Astrocyte of the cerebellum (primary cell): ENCODE measurements at places on chromosomes 3 and 15.

DNA sequence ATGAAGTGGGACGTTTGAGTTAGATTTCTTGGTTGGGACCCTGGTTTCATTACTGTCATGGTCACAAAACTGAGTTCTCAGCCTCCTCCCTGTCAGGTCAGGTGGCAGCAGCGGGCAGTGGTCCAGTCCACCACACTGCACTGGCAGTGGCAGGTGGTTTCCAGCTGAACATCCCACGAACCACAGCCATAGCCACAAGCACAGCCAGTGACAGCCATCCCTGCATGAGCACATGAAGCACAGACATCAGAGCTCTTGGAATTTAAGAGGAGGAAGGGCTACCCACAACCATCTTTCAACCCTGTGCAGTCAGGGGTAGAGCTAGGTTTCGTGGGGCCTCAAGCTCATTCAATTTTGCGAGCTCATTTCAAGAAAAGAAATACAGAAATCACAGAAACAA lies 1.5 kb downstream of the RETNLB start:
- DNase-seq: no peak

- DNase-seq: no peak
Observed at GRCh38 chr15:78448441-78449219, 10.6 kb downstream of the IREB2 start.

GRCh38 chr15:76209523-76209922 lies 101.7 kb downstream of the ETFA start:
- no peak for DNase-seq

GRCh38 chr3:193727089-193727488 lies 134.1 kb downstream of the OPA1 start:
- DNase-seq: no peak

DNA sequence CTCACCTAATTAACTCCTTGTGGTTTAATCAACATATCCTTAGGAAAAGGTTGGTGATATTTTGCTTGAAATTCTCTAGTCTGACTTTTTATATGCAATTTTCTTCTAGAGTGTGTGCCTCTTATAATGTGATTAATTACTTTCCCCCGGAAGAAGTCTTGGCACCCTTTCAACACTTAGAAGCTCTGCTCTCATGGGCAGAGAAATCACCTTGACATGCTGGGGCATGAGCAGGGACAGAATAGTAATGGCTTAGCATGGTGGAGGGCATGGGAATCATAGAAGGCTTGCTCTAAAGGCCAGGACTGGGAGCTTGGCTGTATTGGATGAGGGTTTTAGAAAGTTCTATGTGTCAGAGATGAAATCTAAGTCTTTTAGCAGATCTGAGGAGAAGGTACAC lies 293.5 kb downstream of the AGBL1 start:
- DNase-seq: no peak

- no peak for DNase-seq
Observed at GRCh38 chr15:48802257-48802656, 8.6 kb downstream of the CEP152 start.

DNA sequence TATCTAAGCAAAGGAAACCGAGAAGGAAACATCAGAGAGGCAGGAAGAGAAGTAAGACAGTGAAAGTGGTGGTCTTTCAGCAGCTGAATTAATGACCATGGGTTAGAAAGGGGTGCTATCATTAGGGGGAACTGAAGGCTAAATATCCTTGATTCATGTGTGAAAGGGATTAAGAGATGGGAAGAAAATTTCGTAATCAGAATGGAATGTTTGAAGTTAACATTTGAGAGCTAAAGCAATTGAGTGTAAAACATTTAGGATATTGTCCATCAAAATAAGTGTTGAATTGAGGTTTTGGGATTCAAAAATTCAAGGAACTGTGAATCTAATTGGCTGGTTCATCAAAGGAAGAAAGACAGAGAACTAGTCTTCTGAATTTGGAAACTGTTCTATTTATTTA lies 4.1 kb upstream of the ECT2 start:
- DNase-seq: no peak

- no peak for DNase-seq
Observed at GRCh38 chr15:53670701-53671100, 88.8 kb downstream of the WDR72 start.

DNA sequence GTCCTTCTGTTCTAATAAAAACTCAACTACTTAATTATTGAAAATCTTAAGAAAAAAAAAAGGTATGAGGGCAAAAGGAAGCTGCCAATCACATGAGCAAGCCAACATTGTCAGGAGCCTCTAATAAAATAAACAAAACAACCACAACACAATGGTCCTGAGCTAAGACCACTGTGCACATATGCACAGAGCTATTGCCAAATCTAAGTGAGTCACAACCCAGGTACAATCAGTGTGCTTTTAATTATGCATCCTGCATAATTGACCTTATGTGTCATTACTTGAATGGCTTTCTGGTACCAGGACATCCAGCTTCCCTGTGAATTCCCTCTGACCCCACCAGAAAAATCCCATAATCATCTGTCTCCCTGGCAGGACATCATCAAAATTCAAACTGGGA lies 639.8 kb downstream of the MAGI1 start:
- DNase-seq: peak; percentile 27

DNA sequence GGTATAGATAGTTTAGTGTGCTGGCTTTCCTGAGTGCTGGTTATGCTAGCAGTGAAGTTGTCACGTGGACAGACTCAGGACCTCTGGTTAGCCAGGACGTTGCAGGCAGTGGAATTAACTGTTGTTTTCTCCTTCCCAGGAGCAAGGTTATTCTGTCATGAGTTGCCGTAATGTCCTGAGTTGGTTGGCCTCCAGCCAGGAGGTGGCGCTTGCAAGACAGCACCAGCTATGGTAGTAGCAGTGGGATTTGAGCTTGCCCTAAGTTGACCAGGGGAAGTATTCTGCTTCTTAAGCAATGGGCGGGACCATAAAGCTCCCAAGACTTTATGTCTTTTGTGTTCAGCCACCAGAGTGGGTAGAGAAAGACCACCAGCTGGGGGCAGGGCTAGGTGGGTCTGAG lies 240.7 kb upstream of the DNAJC19 start:
- no peak for DNase-seq

DNA sequence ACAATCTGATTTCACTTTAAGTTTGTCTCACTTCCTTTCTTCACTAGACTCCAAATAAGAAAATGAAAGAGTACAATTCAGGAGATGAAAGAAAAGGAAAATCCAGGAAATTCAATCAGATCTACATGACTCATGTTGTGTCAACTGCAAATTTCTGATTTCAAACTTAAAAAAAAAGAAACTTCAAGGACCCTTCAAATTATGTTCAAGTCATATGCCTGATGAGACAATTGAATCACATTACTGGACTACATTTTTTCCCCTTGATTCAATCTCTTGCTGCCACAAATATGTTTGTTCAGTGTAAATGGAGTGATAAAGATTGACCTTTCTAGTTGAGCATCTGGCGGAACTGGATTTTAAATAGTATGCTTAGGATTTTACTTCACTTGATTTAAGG lies 37.4 kb downstream of the FRMD5 start:
- peak; percentile 87 for DNase-seq

DNA sequence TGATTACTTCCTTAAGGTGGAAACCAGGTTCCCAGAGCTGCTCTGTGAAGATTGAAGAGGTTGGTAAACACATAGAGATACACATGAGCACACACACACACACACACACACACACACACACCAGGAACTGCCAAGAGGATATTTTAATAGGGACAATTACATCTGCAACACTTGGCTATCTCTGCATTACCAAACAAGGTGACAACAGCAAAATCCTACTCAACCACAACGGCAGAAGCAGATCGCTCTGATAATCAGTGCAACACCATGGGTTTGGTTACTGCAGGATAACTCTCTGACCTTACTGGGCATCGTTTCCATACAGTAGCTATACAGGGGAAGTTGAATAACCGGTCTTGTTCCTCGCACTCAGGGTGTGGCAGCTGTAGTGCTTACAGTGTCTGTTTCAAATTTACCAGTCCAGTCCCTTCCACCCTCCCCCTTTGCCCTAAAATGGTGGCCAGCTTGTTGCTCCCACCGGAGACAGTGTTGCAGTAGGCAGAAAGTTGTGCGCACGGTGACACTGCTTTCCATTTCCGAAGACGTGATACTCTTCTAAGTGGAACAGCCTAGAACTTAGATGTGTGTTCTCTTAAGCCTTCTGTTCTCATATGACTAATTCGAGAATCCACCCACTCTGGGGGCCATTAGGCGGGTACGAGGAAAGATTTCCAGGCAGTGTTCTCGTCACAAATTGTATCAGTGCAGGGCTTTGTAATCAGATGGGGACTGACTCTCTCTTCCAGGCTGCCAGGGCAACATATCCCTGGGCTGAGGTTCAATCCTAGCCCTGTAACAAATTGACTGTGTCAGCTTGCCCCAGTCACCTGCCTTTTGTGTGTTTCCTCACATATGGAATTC lies 176.2 kb downstream of the P3H2 start:
- DNase-seq: no peak

DNA sequence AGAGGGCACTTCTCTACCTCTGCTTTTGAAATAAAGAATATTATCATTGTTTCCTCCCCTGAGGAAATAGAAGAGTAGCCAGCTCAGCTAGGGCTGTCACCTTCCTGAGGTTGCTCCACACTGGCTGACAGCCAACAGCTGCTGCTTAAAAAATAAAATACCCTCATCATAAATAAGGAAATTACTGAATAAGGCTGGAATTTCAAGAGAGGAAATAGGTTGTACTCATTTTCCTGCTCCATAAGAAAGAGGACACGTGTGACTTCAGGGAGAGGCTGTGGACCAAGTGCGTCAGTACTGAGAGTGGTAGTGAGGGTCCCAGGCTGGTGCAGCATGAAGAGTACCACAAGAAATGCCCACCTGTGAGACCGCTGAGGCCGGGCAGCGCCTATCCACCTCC lies 8.1 kb upstream of the C2CD4B start:
- no peak for DNase-seq

DNA sequence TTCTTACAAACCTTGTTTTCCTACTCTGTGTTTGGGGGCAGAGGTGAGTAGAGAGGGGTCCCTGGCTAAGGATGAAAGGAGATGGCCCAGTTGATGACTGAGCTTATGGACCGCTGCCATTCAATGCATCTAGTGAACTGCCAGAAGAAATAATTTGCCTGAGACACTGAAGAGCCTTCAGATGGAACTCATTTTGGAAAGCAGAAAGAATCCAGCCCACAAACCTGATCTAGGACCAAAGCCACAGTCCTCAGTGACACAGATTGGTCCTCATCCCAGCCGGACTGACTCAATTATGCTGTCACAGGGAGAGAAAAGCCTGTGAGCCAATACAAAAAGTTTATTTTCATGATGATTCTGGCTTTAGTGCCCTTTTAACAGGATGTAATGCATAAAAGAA lies 82.7 kb downstream of the CD47 start:
- no peak for DNase-seq

GRCh38 chr3:149145974-149146373 lies 16.5 kb downstream of the HPS3 start:
- DNase-seq: no peak

DNA sequence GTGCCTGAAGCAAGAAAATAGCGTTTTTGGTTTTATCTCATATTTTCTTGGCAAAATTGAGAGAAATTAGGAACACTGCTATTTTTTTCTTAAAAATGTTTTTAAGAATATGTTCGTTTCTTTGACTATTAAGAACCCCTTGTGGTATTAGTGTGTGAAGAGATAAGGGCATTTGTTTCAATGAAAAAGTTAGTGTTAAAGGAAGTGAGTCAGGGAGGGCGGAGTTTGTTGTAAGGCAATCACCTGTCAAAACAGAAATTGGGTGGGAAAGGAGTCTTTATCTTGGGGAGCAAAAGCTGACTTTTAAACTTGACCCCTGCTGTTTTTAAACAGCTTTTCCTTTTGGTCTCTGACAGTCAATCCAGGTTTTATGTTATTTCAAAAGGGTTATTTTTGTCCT lies 4.2 kb downstream of the RAP2B start:
- DNase-seq: no peak

DNA sequence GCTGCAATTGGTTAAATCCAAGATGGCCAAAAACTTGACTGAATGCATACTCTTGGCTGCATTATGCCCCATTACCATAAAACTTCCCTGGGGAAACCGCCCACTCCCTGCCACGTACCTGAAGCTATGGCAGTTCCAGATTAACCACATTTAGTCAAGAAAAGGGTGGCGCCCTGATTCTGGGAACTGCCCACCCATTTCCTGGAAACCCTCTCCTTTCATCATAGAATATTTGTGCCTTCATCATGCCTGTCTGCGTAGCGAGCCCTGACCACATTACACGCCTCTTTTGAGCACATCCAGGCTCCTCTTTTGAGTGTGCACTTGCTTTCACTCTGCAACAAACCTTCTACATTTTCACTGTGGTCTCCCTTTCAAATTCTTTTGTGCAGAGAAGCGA lies 5.2 kb downstream of the LINS1 start:
- no peak for DNase-seq

GRCh38 chr15:73782344-73782959 lies 29.3 kb upstream of the INSYN1 start:
- no peak for DNase-seq

DNA sequence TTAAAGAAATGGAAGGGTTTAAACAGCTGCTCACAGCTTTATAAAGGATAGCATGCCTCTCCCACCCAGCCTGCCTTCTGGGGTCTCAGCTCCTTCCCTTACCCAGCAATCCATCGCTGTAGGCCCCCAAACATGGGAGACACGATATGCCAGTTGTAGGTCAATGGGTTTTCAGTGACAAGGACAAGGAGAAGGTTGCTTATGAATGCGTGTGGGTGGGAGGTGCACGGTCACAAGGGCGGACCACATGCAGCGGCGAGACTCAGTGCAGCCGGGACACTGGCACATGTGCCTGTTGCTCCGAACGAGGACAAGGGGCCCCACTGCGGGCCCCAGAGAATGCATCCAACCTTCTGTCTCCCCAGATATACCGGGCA lies 67.0 kb downstream of the MGLL start:
- no peak for DNase-seq

- DNase-seq: no peak
Observed at GRCh38 chr3:151879037-151879436, 5.6 kb downstream of the SUCNR1 start.

DNA sequence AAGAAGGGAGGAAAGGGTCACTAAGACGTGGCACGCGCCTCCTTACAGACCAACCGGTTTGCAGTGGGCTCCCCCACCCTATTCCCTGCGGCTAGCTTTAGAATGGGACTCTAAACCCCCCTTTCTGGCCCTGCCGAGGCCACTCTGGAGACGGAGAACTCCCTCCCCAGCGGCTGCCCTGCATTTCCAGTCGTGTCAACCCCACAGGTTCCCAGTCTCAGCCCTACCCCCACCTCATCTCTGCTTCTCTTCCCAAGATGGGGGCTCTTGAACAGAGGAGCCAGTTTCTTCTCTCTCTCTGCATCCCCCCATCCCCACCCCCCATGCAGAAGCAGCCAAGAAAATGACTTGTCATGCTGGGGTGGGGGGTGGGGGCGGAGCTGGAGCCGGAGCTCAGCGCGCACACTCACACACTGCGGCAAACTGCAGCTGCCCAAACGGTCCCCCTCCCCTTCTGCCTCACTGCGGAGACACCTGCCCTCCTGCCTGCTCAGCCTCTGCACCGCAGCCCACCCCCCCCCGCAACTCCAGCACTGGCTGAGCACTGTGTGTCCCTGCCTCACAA lies 871 bp downstream of the MAP1A start:
- peak; percentile 12 for DNase-seq
